Glomerular endothelial cell (primary cell): ENCODE measurements at places on chromosomes 1 and 21.

DNA sequence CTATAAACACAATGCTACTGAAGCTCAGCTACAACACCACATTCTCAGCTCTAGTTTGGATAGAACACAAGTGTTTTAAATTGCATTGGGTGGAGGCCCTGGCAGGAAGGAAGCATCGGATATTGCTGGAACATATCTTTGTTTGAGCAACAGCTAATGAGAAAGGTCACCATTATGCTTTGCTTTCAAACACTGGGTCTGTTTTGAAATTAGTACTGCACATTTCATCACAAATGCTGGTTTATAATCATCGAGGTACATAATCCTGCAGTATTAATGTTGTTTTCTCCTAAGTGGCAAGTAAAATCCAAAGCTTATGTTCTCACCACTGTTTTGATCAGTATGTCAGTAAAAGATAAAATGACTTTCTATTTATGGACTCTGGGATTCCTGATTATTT is 61.5 kb upstream of the ARHGAP29 start:
- DNase-seq: no peak

DNA sequence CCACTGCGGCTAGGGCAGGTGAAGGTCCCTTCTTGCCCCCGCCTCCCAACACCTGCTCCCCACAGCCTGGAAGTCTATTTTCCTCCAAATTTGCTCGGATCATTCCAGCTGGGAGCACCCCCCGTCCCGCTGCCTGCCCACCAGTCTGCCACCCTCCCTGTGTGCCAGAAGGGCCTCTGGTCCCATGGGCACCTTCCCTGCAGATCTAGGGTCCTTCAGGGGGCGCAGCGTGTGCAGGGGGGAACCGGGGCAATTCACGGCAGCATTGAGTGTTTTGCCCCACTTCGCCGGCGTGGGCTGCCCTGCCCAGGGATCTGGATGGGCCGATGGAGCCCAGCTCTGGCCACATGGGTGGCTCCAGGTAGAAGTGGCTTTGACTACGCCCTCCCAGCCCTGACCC is 26.3 kb upstream of the PEX10 start:
- DNase-seq: no peak

GRCh38 chr1:6657138-6657537 is 32.5 kb downstream of the THAP3 start:
- no peak for DNase-seq

DNA sequence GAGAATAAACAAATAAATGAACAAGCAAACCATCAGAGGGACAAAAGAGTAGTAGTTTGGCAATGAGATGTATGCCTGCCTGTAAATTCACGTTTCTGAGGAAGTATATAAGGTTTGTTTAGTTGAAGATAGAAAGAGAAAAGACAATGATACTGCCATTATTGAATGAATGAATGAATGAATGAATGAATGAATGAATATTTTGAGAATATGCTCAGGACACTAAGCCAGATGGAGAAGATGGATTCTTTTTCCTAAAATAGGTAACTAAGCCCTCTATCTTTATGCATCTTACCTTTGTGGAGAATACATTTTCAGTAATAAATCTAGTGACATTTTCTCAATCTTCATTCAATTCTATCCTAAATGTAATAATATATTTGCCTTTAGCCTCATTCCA is 49.4 kb downstream of the SLC35A3 start:
- no peak for DNase-seq

- DNase-seq: no peak
Measured at GRCh38 chr1:183553331-183553730, 36.9 kb downstream of the NCF2 start.
